ENCODE measurements at places on chromosomes 2 and 18. TPM values are rescaled to one million over a fixed set of nuclear protein-coding genes. Genes with fewer than 3 reads are reported as not detected.

NT5DC4 gene
- total RNA-seq = not detected

C2orf66 gene
- not detected for total RNA-seq

CNTNAP5 gene
- total RNA-seq = 2.5 TPM

DNA sequence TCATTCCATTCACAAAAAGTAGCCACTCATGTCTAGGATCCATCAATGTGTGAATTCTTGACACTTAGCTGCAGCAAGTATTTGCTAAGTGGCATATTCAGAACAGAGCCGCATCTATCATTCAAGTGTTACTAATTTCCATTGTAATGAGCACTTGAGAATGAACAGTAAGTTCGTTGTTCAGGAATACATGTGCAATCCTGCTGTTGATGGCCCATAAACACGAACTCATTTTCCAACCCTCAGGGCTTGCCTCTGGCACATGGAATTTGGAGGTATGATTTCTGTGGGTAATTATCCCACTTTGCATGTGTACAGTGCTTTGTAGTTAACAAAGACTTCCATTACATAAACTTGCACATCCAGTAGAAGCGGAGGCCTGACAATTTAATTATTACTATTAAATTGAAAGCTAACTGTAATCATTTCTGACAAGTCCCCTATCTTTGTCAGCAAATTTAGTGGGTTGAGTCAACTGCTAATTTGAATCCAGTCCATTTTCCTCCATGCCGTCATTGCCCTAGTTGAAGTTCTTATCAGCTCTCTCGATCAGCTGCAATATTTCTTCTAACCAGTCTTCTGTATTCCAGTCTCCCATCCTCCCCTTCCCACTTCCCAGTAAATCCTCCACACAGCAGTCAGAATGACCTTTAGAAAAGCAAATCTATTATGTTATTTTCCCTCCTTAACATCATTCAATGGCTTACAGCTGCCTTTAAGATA, 116.0 kb upstream of the AQP4 start:
- no peaks in the 10 kb centered on the region for H3K36me3 ChIP-seq
- DNase-seq = no peak
- no peak overlapping the region for H3K27ac ChIP-seq
- H3K4me3 ChIP-seq = no peak overlapping the region
- no peaks in the 10 kb centered on the region for H3K4me1 ChIP-seq

- H3K4me1 ChIP-seq = no peaks in the 10 kb centered on the region
- no peak overlapping the region for H3K27ac ChIP-seq
- H3K27me3 ChIP-seq = no peaks in the 10 kb centered on the region
Observed at GRCh38 chr2:234992624-234993349, 41.0 kb downstream of the SH3BP4 start.

GRCh38 chr18:28792404-28793086, 615.6 kb upstream of the CDH2 start:
- H3K27ac ChIP-seq = no peak overlapping the region
- H3K4me3 ChIP-seq = no peak overlapping the region
- H3K27me3 ChIP-seq = no peaks in the 10 kb centered on the region

Data from sigmoid colon (tissue), 7 donors.